ENCODE measurements at places on chromosomes 2 and 18.

GRCh38 chr2:190950566-190950991 is 63.4 kb downstream of the STAT1 start:
- no peak for DNase-seq

DNA sequence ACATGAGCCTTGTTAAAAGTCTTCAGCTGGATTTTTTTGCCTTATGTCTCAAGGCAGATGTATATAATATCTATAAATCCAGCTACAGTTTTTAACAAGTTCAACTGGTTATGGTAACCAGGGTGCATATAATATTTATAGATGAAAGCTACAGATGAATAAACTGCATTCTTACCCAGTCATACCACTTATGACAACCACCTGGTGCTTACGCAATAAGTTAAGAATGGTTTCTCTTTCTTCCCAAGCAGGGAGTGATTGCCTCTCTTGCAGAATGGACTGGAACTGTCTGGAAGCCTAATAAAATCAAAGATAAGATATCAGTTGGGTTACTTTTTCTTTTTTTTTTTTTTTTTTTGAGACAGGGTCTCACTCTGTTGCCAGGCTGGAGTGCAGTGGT is 19.6 kb downstream of the DHX57 start:
- DNase-seq, result no peak

DNA sequence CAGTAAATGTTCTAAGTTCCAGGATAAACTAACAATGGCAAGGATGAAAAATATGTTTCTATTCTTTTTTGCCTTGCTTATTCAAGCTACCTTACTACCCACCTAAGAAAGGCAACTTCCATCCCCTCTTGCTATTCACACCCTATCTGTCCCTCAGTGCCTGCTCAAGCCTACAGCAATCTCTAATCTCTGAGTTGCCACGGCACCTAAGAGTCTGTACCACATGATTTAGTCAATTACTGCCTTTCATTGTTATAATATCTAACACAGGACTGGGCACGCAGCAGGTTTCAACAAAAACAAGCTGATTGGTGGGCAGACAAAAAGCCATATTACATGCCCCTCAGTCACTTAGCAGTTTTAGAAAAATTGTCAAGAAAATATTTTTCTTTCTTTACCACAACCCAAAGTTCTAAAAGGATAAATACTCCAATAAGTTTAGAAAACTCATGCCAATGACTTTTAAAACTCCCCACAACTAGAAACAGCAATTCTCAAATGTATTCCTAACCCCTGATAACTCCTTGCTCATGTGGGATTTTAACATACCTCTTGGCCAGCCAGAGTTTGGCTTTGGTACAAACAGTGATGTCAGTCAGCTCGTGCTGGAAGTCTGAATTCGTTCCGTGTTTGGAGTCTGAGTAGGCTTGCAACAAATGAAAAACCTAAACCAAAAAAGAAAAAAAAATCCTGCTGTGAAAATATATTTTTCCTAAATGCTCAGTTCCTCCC is 117.3 kb upstream of the ZFP36L2 start:
- DNase-seq, result no peak

DNA sequence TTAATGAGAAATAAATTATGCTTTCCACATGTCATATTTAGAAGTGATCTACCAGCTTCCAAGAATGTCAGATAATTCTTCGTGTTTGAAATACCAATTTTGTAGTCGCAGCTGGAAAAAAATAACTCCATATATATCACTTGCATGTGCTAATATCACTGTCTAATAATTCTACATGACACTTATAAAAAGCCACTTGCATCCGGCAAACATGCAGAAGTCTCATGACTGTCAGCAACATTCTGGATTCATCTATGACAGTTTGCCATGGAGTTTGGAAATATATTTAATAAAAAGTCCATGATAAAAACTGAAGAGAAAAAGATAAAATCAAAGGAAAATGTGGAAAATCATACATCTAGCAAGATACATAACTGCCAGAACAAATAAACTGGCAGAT is 1784.4 kb downstream of the SUCLG1 start:
- DNase-seq, result no peak

GRCh38 chr18:25287106-25287505 is 64.9 kb downstream of the ZNF521 start:
- DNase-seq, result no peak

- peak; percentile 21 for DNase-seq
These were observed 81.9 kb downstream of the EHBP1 start for GRCh38 chr2:62787386-62787785.

GRCh38 chr18:43060020-43060419 is 55.5 kb downstream of the RIT2 start:
- DNase-seq, result no peak

- no peak for DNase-seq
These were observed 37.0 kb downstream of the KCNF1 start for GRCh38 chr2:10948606-10949230.

DNA sequence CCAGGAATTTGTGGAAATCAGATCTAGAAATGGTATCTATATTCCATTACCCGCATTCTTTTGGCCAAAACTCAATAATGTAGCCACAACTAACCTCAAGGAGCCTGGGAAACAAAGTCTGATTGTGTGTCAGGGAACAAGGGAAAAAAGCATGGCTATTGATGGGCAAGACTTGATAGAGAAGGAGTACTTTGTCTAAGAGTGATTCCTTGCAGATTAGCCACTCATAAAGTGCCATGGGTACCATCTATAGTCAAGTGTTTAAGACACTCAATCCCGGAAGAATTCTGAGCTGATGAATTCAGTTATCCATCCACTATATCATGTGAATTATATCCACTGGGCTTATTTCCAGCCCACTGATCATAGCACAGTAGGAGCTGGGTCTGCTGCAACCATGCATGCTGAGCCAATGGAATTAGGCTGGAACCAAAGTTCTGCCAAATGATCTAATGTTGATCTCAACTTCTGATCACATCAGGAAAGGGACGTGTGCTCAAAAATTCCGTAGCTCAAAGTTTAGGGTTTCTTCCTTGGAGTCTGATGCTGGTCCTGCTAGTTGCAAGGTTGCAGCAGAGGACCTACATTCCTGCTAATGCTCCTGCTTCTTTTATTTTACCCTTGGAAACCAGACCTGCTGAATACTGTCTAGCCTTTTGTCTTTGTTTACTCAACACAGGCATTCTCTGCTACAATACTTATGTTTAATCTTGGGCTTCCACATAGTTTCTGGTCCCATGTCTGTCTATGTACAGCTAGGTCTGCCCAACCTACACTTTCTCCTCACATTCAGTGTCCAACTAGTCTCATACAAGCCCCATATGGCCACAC is 629.7 kb downstream of the IRS1 start:
- no peak for DNase-seq

DNA sequence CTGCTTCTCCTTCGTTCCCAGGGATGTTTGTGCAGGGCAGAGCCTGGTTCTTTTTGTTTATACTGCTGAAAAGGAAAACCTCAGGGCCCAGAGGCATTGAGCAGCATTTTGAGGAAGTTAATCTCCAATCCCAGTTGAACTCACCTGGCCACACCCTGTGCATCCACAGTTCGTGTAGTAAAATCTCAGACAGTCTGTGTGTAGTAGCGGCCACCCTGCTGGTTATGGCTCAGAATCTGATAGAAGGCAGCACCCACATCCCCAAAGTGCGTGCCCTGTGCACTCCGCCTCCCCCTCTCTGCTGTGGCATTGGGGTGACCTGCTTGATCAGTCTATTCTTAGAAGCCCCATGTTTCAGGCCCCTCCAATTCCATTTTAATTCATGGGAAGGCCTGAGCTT is 10.9 kb downstream of the TRIB2 start:
- no peak for DNase-seq

DNA sequence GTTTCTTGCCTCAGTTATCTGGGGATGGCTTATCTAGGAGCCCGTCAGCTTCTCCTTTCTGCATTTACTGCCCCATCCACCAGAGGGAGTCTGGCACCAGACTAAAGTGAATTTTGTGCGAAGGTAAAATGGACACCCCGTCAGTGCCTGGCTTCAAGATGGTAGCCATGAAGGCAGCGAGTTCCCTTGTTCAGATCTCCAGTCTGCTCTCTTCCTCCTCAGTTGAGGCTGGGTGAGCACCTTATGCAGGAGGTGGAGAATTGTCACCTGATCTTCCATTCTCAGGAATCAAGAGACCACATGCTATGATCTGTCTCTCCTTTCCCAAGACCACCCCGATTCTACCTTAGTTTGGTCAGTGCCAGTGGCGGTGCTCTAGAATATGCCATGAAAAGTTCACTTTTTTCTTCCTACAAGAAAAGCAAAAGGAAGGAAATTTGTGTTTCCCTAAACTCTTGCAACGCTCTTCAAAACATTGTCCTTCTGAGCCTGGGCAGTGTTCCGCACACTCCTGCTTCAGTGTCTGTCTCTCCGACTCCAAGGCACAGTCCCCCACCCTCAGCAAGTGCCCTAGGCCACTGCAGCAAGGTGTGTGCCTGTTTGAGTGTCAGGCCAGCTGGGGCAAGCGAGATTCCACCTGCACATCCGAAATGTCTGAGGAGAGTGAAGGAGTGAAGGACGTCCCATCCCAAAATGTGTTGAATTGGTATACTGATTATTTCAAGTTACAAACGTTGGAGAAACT is 168.6 kb downstream of the SS18 start:
- DNase-seq, result peak; percentile 12

GRCh38 chr2:226308986-226309385 is 490.6 kb downstream of the IRS1 start:
- DNase-seq, result no peak

DNA sequence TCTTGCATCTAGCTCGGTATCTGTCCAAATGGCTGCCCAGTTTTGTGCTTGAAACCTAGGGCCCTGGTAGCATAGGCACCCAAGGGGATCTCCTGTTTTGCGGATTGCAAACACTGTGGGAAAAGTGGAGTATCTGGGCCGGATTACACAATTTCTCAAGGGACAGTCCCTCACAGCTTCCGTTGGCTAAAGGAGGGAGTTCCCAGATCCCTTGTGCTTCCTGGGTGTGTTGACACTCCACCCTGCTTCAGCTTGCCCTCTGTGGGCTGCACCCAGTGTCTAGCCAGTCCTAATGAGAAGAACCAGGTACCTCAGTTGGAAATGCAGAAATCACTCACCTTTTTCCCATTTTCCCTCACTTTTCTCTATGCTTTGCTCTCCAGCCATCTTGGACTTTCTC is 35.5 kb downstream of the RPRM start:
- no peak for DNase-seq

- no peak for DNase-seq
These were observed 828.3 kb upstream of the PIK3C3 start for GRCh38 chr18:41126541-41127235.

DNA sequence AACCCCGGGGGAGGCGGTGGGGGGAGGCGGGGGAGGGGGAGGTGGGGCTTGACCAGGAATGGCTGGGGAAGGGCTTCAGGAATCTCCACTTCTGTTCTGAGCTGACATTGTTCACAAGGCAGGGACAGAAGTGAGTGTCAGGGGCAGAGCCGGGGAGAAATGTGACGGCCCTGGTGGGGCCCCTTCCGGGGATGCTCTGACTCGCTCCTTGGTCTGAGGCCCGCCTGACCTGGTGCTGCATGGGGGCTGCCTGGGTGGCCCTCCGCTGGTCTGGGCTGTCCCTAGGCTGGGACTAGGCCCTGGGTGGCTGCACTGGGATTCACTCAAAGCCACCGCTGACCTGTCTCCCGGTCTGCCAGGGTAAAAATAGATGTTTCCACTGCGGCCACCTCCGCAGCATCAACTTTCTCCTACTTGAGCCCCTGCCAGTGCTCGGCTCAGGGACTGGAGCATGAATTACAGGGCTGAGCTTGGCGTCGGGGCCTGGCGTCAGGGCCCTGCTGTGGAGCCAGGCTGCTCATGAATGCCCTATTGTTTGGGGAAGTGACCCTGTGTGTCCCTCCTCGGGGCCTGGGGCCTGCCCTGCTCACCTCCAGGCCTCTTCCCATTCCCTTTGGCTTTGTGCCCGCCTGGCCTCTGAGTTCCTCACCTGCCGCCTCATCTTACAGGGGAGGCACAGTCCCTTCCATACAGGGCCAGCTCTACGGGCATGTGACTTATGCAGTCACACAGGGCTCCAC is 247.5 kb downstream of the DYSF start:
- no peak for DNase-seq

DNA sequence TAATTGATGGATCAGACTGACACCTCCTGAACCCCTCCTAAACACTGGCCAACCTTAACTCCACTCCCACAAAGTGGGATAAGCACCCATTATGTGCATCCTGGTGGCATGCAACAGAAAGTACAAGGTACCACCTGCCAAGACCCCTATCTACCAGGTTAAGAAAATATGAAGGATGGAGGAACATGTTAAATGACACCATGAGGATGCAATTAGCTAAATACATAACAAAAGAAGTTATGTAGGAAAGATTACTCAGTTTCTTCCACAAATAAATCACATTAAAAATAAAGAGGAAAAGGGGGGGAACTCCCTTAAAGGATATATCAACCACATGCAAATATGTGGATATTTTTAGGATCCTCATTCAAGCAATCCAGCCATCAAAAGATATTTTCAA is 12.6 kb downstream of the CTAGE1 start:
- no peak for DNase-seq

DNA sequence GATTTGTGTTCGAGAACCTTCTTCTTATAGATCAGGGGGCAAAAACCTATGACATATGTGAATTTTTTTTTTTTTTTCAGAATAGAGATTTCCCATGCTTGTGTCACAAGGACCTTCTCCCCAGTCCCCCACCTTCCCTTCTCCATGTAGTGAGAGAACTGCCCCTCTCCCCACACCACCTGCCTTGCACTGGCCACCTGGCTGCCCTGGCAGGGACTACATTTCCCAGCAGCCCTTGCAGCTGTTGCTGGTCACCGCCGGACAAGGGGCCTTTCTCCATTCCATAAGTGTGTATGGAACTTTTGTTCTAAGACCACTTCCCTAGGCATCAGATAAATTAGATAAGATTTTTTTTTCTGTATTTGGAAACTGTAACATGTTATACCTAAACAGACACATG is 22.2 kb downstream of the MBP start:
- no peak for DNase-seq

DNA sequence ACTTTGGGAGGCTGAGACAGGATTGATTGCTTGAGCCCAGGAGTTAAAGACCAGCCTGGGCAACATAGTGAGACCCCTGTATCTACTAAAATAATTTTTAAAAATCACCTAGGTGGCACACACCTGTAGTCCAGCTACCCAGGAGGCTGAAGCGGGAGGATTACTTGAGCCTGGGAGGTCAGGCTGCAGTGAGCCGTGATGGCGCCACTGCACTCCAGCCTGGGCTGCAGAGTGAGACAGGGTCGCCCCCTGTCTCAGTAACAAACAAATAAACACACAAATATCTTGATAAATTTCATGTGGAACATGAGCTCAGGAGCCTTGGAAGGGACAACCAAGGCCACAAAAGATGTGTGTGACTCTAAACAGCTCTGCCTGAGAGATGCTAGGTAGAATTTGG is 11.7 kb upstream of the ANKRD53 start:
- DNase-seq, result no peak

DNA sequence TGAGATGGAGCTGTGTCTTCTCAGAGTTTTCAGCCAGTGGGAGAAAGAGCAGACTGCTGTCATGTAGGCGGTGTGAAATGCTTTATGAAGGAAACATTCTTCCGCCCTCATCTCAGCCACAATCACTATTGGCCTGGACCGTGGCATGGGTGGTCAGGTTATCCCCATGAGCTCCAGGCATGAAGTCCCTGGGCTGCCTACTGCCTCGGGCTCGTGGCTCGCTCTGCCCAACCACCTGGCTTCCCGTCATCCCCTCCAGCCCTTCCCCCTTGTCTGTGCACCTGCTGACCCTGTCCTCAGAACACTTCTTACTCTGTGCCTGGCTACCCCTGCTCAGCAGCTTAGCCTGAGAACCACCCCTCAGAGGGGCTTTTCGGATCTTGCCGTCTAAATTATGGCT is 15.5 kb downstream of the COLEC11 start:
- DNase-seq, result no peak

- no peak for DNase-seq
These were observed 135.8 kb downstream of the SH3RF3 start for GRCh38 chr2:109264595-109265328.

- DNase-seq, result no peak
These were observed 26.3 kb downstream of the IRS1 start for GRCh38 chr2:226773291-226773690.
